ENCODE measurements at places on chromosomes 5 and 9.

DNA sequence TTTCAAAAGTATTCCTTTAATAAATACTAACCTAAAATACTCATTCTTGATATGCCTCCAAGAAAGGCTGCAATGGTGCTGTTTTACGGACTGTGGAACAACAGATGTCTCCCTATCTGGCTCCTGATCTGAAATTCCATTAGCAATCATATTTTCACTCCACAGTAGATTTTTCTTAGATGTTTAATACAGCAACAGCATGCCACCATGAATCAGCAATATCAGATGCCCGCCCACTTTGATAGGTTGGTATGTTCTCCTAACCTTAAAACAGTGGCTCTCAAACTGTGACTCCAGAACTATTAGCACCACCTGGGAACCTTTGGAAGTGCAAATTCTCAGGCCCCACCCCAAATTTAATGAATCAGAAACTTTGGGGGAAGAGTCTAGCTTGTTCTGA, 110.2 kb downstream of the MLLT3 start:
- no peak for DNase-seq

GRCh38 chr9:132214027-132214622, 52.3 kb downstream of the NTNG2 start:
- no peak for DNase-seq

DNA sequence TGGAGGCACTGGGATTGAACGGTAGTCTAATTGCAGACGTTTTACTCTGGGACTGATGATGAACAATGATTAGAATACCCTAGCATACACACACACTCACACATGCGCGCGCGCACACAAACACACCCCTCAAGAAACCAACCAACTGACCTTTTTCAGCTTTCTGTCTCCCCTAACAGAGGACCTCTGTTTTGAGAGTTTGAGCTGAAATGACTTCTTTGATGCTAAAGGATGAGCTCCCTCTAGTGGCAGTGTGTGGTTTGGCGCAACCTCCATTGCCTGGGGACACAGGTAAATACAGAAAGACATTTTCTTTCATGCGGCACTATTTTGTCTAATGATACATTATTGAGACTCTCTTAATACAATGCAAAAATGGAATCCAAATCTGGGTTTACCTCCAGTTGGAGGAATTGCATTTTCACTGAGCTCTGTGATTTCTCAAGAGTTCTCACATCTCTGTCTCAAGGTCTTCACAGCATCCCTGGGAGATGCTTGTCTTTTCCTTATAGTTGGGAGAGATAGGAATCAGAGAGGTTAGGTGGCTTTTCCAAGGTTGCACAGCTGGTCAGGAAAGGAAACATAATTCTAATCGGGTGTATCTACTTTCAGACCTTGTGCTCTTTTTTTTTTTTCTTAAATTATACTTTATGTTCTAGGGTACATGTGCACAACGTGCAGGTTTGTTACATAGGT, 187.5 kb downstream of the TMEM38B start:
- DNase-seq, result peak; percentile 57

DNA sequence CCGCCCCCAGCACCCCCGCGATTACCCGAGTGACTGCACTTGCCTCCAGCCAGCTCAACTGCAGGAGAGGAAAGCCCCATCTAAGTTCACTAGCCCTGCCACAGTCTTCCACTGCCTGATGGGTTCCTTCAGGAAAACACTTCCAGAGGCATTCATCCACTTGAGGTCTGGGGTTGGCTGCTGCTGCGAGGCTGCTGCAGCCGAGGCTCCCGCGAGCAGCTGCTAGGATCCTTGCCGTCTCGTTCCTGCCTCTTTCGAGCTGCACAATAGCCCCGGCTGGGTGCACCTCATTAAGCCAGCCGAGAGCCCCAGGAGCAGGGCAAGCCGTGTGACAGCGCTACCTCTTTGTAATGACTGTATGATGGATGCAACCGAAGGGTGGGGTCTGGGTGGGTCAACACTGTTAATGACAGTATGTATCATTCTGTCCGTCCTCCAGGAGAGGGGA, 24.2 kb upstream of the ELAVL2 start:
- DNase-seq, result no peak

GRCh38 chr9:19934301-19934871, 145.5 kb upstream of the SLC24A2 start:
- no peak for DNase-seq

DNA sequence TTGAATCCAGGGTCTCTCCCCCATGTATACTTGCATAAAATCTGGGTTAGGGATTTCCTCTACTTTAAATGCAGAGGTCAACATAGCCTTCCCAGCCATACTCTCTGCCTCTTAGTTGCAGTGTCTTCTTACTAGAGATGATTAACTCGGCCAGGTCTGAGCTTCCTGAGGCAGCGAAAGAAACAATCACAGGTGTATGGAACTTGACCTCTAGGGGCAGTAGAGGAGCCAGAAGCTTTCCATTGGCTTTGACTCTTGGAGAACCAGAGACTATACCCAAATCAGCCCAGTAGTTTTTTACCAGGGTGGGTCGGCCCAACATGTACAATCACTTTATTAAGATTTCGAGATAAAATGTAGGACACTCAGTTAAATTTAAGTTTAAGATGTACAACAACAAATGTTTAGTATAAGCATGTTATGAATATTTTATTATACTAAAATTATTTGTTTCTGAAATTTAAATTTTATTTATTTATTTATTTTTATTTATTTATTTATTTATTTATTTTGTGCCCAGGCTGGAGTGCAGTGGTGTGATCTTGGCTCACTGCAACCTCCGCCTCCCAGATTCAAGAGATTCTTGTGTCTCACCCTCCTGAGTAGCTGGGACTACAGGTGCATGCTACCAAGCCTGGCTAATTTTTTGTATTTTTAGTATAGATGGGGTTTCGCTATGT, 48.0 kb upstream of the DMRT3 start:
- DNase-seq, result peak; percentile 22

DNA sequence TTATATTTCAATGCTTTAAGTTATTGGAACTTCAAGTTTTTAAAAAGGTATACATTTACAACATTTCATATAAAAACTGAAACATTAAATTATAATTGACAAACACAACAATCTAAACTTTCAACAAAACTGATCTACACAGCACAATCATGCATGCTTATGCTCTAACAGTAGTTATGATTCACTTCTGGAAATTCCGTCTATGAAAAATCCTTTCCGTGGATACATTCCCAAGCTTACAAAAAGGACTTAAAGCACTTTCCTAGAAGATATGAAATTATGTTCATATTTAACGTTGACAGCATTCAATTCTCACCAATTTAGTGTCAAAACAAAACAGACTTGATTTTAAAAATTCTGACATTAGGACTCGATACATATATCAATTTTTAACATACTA, 3.7 kb downstream of the HNRNPH1 start:
- no peak for DNase-seq

- no peak for DNase-seq
These were observed 162.9 kb downstream of the TTLL11 start for GRCh38 chr9:121929893-121930875.

- peak; percentile 28 for DNase-seq
These were observed 18.3 kb downstream of the MARCHF3 start for GRCh38 chr5:127011961-127012644.

DNA sequence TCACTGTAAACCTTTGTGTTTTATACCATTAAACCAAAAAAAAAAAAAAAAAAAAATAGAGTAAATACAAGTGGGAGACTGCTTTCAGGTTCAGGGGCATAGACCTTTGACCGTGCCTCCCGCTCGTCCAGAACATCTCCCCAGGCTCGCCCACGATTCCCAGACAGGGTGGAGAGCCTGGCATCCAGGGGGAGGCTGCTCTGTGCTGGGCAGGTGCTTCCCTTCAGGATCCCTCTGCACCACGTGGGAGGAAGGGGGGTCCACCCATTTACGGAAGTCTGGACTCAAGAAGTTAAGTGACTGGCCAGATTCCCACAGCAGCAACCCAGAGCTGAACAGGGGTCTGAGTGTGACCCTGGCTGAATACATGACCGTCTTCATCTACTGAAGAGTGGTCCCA, 125.4 kb upstream of the LMX1B start:
- DNase-seq, result no peak

GRCh38 chr5:170362656-170363055, 26.5 kb downstream of the KCNMB1 start:
- no peak for DNase-seq

DNA sequence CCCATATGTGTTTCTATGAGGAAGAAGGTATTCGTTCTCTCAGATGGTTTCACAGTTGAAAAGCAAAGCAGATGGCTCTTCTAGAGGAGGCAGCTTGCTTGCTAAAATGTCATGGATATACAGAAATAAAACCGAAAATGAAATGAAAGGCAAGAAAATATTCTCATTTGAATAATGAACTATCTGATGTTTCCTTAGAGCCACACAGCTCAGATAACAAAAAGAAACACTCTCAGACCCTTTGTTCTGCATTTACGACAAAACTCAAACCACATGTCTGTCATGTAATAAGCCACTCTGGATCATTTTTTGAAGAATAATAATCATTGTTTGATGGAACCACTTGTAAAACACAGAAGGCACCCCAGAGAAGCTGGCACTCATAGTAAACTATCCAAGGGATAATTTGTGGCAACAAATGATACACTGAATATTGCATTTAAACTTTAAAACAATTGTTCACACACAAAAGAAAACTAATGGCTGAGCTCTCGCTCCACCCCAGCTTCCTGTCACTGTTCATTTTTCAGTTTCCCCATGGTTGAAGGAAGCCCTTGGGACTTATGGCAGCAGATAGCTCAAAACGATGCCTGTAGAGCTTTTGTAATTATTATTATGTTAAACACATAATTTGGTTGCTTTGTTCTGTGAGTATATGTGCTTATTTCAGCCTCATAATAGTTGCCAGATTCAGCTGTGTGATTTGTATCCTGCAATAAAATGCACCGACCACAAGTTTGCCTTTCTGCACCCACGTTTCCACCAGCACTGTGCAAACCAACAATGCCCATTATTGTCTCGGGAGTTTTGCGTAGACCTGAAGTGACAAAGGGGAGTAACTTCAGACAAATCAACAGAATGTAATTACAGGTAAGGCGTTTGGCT, 256.0 kb downstream of the TMEM167A start:
- peak; percentile 38 for DNase-seq

- peak; percentile 71 for DNase-seq
These were observed 2.6 kb upstream of the SEMA6A start for GRCh38 chr5:116577064-116577788.

GRCh38 chr9:104986096-104986495, 58.1 kb upstream of the ABCA1 start:
- DNase-seq, result no peak

DNA sequence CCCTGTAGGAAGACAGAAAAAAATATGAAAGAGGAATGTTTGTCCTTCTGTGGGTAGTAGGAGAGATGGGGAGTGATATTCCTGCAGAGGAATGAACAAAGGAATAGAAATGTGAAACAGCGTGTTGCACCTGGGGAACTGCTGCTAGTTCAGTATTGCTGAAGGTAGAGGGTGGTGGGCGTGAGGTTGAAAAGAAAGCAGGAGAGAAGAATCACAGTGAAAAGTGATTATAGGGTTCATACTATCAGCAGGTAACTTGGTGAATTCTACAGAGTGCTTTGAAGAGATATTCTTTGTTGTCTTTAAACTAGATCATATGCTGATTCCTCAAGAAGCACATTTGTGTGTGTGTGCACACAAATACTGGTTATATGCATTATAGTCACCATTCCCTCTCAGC, 95.6 kb downstream of the ADGRV1 start:
- no peak for DNase-seq

GRCh38 chr9:87671925-87672324, 54.0 kb upstream of the CTSL start:
- no peak for DNase-seq

GRCh38 chr9:84751921-84752320, 82.4 kb downstream of the NTRK2 start:
- DNase-seq, result no peak

GRCh38 chr5:178324481-178325310, 92.1 kb upstream of the PHYKPL start:
- DNase-seq, result peak; percentile 58

GRCh38 chr9:98652741-98653140, 56.0 kb downstream of the GABBR2 start:
- no peak for DNase-seq

GRCh38 chr5:17839848-17840247, 205.6 kb downstream of the TAF11L14 start:
- no peak for DNase-seq

GRCh38 chr5:149930749-149931574, 13.6 kb downstream of the PDE6A start:
- DNase-seq, result no peak

GRCh38 chr5:41281215-41281810, 68.0 kb upstream of the C6 start:
- DNase-seq, result no peak

DNA sequence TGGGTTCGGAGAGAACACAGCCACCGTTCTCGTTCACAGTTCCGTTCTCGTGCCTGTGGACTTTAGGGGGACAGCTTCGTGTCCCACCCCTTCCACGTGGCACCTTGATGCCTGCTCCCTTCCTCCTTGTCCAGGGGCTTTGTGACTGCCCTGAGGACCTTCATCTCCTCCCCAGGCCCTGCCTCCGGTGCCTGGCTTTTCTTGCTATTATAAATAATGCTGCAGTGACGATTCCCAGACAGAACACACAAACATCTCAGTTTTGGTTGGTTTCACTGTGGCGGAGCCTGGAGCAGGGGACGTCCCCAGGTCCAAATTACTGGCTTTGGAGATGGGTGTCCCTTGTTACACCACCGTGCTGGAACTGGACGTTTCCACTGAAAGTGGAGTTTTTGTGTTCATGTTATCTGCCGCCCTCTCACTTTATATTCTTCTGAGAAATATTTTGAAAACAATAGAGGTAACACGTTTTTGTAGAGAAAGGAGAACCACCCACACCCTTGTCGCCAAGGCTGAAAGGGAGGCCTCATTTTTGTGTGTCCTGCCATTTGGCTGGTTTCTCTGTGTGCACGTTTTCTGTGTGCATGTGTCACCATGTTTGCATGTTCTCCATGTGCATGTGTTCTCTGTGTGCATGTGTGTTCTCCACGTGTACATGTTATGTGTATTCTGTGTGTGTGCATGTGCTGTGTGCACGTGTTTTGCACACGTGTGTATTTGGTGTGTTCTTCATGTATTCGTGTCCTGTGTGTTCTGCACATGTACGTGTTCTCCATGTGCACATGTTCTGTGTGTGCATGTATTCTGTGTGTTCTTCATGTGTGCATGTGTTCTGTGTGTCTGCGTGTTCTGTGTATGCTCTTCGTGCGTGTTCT, 24.2 kb downstream of the WNK2 start:
- no peak for DNase-seq

GRCh38 chr5:41808294-41808693, 61.9 kb downstream of the OXCT1 start:
- DNase-seq, result no peak

Measured in GM10248 (cell line).